ENCODE measurements at places on chromosomes 11 and 22.
A peak's percentile ranks its signal among the peaks of the same experiment; 100 is the strongest.

GRCh38 chr11:106331176-106331575 lies 253.7 kb downstream of the AASDHPPT start:
- no peak for DNase-seq

- no peak for DNase-seq
Observed at GRCh38 chr11:16815047-16815767, 76.8 kb downstream of the C11orf58 start.

DNA sequence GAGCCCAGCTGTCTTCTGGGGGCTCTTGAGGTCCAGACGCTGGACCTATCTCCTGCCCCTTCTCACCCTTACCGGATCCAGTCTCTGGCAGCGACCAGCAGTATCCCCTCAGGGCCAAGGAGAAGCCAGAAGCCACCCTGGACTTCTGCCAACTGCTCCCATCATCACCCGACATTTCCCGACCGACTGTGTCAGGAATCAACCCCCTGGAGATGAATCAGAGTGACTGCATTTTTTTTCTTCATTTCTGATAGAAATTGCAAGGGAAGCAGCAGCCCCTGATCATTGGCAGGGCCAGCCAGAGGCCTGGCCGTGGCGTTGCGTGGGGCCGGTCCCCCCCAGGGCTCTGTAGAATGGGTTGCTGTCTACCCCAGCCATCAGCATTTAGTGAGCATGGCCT lies 5.2 kb upstream of the LIF start:
- no peak for DNase-seq

DNA sequence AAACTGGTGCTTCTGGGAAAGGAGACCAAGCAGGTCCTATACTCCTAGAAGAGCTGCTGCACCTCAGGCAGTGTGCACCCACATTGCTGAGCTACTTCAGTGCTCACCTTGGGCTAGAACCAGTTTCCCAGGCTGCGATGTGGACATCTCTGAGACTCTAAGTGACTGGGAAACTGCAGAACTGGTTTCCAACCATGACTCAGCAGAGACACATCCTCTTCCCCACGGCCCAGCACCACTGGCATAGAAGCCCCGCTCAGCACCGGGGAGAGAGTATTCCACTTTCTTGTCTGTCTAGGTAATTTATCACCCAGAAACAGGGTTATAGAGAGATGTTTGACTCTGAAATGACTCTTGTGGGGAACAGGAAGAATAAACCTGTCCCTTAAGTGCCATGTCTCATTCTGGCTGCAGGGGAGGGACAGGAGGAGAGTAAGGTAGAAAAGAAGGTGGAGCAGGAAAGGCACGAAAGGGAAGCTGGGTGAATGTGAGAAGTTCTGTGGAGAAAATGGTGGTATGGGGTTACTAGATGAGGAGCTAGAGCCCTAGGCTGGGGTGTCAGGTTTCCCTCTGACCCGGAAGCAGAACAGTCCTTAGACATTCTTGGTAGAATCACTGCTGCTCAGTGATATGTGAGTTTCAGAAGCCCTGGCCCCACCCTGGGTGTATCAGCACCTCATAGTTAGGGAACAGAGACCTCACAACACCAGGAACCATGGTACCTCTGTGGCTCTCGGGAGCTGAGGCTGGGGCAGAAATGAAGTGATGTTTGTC lies 340.4 kb upstream of the NCAM1 start:
- DNase-seq: no peak

GRCh38 chr11:16867097-16867496 lies 128.7 kb downstream of the C11orf58 start:
- no peak for DNase-seq

GRCh38 chr22:19717181-19717580 lies 2.9 kb downstream of the SEPTIN5 start:
- no peak for DNase-seq

GRCh38 chr22:24727218-24727851 lies 47.2 kb downstream of the PIWIL3 start:
- peak; percentile 84 for DNase-seq

DNA sequence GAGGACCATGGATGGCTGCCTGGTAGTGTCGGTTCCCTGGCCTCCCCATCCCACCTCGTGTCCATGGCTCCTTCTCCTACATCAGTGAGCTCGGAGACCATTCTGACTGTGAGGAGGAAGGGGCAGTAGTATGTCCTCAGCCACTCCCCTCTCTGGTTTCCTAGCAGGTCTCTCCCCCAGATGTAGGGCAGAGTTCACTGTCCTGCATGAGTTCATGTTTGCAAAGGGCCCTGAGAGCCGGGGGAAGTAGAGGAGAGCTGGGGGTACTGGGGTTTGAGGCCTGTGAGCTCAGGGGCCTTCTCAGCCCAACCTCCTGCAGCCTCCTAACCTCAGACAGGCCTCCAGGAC lies 18.4 kb upstream of the ST3GAL4 start:
- no peak for DNase-seq

DNA sequence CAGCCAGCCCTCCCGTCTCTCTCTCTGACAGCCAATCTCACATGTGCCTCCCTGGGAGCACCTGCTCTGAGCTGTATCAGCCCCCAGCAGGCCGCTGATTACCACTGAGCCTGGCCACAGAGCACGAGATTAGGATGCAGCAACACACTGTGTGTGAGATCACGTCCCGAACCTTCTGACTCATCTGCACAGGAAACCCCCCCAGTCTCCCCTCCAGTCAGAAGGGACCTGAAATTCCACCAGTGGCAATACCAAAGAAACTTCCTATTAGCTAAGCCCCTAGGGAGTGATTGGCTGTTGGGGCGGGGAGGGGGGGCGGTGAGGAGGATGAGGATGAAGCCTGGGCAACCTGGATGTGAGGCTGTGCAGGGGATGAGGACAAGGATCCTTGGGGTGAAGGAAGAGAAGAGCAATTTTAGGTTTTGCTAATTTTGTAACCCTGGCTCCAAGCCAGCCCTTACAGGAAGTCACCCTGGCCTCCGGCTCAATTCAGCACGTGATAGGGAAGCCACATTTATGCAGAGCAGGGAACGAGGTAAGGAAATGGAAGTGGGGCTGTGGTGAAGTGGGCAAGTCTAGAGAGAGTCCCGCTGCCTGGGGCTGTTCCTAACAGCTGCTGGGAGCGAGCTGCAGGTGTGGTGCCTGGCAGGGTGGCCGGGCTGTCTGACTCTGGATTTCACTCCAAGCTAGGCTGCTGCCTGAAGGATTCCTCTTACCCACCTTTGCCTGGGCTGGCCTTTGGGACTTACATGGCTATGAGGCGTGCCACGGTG lies 1.9 kb downstream of the SLC43A3 start:
- peak; percentile 53 for DNase-seq

DNA sequence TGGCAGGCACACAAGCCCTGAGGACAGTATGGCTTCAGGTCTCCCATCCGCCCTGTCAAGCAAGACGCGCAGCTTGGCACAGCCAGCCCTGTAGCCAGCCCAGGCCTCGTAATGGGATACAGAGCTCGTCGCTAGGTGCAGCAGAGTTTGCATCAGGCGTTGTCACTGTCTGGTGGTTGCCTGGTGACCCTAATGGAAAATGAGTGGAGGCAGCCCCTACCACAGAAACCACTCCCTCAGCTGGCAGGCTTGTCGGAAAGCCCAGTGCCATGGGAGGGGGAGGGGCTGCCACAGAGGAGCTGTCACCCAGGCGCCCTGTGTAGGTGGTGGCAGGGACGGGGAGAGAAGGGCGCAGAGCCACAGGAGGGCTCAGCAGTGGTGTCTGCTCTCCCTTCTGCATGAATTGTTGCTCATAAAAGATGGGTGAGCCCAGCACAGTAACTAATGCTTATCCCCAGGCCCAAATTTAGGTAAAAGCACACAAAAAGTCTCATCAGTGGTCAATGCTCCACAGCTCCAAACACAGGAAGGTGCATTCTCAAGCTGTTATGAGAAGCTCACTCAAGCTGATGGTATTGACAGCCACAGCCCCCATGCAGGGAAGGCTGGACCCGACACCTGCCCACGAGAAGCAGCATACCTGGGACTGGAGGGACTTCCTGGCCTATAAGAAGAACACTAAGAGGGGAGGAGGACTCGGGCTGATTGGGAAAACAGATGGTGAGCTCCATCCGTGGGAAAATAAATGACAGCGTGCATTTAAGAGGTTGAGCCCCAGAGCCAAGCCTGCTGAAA lies 164.6 kb downstream of the ETS1 start:
- DNase-seq: no peak

- DNase-seq: no peak
Observed at GRCh38 chr11:46733234-46733633, 14.2 kb downstream of the F2 start.

DNA sequence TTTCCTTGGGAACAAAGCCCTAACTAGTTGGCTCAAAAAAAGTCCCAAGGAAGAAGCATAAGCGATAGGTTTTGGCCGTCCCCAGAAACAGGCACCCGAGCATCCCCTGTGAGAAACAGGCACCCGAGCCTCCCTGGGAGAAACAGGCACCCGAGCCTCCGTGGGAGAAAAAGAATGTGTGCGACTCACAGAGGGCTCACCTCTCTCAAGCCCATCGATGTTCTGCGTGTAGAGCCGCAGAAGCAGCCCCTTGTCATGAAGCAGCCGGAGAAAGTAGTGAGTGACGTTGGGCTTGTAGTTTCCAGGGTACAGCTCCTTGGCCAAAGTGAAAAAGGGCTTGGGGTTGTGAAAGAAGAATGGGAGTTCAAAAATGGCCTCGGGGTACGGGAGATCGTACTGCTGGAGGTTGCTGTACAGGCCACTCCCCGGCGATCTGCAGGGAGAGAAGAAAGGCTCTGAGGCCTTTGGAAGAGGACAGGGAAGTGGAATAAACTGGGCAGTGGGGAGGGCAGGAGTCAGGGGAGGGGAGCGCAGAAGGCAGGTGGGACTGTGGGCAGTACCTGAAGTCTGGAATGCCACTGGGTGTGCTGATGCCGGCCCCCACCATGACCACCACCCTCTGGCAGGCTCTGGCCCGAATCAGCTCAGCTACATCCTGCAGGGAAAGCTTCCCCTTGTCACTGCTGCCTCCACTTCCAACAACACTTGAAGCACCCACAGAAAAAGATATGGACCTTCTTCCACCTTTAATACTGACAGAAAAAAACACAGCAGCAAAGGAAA lies 3.2 kb downstream of the SIRT3 start:
- no peak for DNase-seq

GRCh38 chr22:48037618-48038017 lies 1275.2 kb downstream of the TBC1D22A start:
- DNase-seq: no peak

GRCh38 chr11:3161309-3161708 lies 3.8 kb downstream of the OSBPL5 start:
- no peak for DNase-seq

GRCh38 chr11:104803776-104804175 lies 94.5 kb downstream of the CASP12 start:
- DNase-seq: no peak

- DNase-seq: no peak
Observed at GRCh38 chr11:117462183-117462863, 134.7 kb downstream of the CEP164 start.

- DNase-seq: no peak
Observed at GRCh38 chr11:1259561-1259960, 36.7 kb downstream of the MUC5B start.

GRCh38 chr22:40334899-40335298 lies 11.4 kb upstream of the ADSL start:
- no peak for DNase-seq

DNA sequence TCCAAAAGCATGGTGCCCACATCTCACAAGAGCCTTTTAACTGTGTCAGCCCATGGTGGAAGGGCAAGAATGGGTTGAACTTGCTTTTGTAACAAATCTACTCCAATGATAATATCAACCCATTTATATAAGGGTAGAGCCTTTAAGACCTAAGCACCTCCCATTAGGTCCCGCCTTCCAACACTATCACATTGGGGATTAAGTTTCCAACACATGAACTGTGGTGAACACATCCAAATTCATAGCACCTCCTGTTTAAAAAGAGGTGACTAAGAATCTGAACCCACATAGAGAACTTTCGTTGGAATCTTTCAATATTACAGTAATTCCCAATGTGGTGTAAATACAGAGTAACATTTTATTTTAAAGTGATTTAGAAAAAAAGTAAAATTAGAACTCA lies 9.2 kb upstream of the CNTF start:
- DNase-seq: no peak

- no peak for DNase-seq
Observed at GRCh38 chr11:27254744-27255446, 108.1 kb downstream of the CCDC34 start.

DNA sequence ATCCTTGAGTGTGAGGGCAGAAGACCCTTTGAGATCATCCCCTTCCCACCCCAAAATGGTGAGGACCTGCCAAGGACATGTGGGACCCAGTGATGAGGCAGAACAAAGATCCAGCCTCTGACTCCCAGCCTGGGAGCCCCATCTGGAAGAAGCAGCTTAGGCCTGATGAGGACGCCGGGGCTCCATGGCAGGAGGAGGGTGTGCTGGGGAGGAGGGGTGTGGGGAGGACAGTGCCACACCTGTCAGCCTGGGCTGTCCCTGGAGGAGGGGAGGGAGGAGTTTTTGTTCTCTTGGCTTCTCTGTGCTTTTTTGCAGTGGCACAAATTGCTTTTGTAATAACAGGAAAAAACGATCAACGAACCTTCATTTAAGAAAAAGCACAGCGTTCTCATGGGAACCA lies 44.4 kb upstream of the DAGLA start:
- no peak for DNase-seq

DNA sequence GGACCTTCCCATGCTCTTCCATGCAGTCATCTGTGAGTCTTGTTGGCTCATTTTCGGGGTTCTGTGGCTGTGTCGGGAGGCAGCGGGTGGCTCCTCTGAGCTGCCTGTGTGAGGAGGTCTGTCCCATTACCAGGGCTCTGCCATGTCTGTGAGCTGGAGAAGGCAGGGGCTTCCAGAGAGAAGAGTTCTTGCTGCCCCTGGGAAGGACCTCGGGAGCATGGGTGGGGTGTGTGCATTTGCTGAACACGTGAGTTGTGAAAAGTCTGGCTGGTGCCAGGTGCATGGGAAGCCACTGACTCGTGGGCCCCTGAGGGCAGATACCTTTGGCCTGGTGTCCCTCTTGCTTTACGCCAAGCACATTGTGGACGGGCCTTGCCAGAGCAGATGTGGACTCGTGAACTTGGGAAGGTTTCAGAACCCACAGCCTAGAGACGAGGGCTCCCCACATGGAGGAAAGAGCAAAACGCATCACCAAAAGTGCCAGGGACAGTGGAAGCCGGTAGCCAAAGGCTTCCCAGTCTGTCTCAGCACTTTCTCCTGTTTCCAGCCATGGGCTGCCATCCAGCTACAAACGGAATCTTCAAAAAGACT lies 1324.5 kb downstream of the BRD1 start:
- no peak for DNase-seq

- no peak for DNase-seq
Observed at GRCh38 chr22:49502126-49502826, 325.4 kb downstream of the BRD1 start.

Data from smooth muscle cell of the brain vasculature (primary cell).